ENCODE measurements at places on chromosomes 5 and 9.

- no peak for DNase-seq
These were observed 18.7 kb downstream of the INIP start for GRCh38 chr9:112699230-112699629.

DNA sequence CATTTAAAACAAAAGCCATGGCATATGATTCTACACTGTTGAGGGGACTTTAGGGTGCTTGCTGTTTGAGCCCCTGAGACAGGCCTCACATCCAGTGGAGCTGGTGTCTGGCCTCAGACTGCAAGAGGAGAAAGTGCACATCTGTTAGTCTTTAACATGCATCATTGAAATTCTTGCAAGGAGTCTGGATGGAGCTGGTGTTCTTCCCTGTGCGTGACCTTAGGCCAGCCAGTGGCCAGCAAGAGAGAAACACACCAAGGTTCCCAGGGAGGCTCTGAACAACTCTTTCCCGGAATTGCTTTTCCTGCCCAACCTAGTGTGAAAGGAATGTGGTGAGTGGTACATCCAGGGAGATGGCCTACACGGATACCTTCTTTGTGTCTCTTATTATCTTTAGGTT lies 282.8 kb upstream of the TNC start:
- no peak for DNase-seq

- DNase-seq, result peak; percentile 46
These were observed 1.5 kb downstream of the SAPCD2 start for GRCh38 chr9:137068539-137069507.

DNA sequence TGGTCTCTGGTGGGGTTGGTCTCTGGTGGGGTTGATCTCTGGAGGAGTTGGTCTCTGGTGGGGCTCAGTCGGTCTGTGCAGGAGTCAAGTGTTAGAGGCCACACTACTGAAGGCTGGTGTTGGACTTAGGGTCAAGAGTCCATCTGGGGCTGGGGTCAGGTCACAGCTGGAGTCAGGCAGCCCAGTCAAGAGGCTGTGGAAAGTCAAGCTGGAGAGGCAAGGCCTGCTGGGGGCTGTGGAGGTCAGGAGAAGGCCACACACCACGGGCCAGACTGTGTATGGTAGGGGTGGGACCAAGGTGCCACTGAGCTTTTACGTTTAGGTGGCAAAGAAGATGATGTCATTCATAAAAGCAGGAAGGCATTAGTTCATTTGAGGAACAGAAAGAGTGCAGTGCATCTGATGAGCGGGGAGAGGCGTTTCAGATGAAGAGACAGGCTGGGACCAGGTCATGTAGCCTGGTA lies 16.7 kb upstream of the CD74 start:
- DNase-seq, result no peak

DNA sequence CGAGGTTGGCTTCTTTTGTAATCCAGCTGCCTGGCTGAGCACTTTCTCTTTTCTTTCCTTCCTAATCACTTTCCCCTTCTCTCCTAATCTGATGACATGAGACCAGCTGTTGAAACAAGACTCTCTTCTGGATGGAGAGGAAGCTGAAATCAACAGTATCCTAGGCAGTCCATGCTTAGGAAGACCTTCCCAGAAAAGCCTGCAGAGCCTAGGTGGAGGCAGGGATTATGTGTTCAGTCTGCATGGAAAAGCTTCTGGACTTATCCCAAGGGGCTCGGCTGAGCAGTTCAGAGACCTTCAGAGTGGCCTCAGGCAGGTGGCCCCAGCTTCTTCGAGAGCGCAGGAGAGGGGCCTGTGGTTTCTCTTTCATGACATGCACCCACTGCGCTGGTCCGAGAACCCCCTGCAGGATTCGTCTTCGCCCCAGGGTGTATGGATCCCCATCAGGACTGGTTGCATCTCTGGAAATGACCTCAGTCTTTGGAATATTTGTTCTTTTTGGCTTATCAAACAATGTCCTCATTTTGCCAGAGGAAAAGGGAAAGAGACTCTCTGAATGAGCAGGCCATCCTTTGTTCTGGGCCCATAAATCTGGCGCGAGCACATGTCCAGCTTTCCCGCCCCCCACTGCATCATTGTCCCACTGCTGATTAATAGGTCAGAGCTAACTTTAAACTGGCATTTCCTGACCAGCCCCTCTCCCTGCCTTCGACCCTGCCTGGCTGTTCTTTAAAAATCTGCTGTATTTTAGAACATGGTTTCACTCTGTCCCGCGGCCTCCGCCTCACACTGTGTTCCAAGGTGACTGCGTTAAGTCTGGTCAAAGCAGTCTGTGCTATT lies 177.9 kb upstream of the KLF4 start:
- no peak for DNase-seq

DNA sequence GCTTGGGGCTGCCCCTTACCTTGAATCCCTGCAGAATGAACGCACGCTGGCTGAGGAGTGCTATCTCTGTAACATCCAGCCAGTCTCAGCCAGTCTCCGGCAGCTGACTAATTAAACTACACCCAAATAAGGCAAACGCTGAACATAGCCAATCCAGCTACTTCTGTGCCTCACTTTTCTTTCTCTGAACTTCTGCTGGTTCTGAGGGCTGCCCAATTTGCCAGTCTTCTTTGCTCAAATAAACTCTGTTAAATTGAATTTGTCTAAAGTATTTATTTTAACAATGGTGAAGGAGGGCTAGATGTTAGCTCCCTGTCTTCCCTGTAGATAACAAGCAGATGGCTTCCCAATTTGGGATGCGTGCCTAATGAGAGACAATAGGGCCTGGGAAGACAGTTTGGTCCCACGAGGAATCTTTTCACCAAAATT lies 154.0 kb upstream of the NFIL3 start:
- no peak for DNase-seq

GRCh38 chr5:75202935-75203334 lies 33.7 kb downstream of the ANKRD31 start:
- DNase-seq, result no peak

DNA sequence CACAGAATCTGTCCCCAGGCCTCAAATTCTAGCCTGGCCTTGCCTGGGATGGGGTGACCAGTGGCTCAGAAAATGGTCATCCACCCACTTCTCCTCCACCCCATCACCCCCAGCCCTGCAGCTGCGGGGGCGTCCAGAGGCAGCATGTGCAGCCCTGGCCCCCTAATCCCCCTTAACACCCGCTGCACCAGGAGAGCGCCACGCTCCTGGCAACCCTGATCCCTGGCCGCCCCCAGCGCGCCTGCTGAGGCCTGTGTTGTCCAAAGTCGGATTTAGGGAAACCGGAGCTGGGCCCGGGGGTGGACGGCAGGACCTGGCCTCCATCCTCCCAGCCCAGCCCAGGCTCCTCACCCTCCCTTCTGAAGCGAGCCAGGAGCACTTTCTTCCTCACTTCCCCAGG lies 22.0 kb downstream of the NR5A1 start:
- no peak for DNase-seq

DNA sequence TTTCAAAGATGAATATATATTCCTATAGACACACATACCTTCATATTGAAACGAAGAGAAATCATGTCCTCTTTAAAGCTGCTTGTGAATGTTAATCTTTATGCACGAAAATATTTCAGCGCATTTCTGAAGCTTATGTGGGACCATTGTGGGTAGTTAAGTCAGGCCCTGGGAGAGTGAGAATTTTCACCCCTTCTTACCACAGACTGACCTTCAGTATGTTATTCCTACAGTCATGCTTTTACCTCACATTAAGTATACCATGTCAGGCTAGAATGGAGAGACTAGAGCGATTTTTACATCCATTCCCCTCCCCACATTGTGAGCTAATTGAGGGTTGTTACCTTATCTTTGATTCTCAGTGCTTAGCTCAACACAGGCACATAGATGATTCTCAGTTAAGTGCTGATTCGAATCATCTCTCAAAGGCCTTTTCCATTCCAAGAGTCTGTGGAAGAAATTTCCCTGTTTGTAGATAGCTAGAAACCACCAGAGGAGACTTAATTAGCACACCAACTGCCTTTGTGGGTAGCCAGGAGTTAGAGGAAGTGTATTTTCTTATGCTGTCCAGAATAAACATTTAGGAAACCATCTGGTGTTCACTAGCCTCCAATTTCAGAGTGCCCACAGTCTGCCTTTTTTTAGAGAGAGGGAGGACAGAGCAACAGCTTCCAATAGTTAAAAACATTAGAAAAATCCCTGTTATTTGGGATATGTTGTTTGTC lies 110.5 kb downstream of the MEGF10 start:
- DNase-seq, result no peak

- DNase-seq, result no peak
These were observed 31.7 kb downstream of the HSDL2 start for GRCh38 chr9:112411626-112412027.

GRCh38 chr5:139134906-139135305 lies 63.3 kb downstream of the SIL1 start:
- no peak for DNase-seq

DNA sequence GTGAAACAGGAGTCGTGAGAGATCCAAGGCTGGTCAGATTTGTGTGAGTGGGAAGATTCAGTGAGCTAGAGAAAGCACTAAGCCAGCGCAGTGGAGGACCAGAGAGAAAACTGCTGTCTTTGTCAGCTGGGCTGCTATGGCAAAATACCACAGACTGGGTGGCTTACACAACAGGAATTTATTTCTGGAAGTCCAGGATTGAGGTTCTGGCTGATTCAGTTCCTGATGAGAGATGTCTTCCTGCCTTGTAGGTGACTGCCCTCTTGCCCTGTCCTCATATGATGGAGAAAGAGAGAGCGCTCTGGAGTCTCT lies 24.2 kb upstream of the ANKRD33B start:
- DNase-seq, result no peak

GRCh38 chr5:103258957-103259704 lies 568 bp downstream of the MACIR start:
- peak; percentile 43 for DNase-seq

GRCh38 chr5:172839669-172840431 lies 5.8 kb downstream of the ERGIC1 start:
- no peak for DNase-seq

DNA sequence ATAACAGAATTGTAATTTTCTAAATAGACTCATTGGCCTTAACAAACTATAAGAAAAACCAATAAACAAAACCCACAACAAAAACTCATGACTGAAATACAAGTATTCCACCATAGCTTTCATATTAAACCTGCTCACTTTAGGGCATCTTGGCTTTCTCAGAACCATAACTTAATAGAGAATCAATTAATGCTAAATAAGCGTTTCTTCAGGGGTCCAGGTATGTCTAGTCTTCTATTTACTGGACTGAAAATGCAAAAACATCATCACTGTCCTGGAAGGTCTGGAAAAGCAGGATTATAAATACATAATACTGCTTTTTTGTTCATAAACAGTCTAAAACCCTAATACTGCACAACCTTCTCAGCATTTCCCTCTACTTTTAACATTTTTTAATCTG lies 6.2 kb upstream of the SMIM27 start:
- DNase-seq, result no peak

DNA sequence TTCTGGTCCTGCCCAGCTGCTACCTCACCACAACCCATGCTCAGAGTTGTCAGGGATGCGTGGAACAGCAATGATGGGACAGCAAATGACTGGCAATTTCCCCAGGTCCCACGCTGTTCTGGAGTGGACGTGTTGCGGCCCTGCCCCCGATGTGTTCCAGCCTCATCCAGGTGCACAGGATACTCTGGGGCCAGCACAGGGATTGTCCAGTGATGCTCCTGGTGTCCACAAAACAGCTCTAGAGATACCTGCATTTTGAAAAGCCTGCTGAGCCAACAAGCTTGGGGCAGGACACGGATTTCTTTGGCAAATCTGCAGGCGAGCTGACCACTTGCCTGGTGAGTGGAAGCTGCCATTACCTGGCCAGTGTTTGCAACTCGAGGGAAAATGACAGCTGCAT lies 88.7 kb downstream of the ANKRD33B start:
- DNase-seq, result no peak

GRCh38 chr5:142939884-142940283 lies 169.7 kb downstream of the ARHGAP26 start:
- no peak for DNase-seq
